NCI-H1417 (cell line): ENCODE measurements at places on chromosomes 12 and 14.

DNA sequence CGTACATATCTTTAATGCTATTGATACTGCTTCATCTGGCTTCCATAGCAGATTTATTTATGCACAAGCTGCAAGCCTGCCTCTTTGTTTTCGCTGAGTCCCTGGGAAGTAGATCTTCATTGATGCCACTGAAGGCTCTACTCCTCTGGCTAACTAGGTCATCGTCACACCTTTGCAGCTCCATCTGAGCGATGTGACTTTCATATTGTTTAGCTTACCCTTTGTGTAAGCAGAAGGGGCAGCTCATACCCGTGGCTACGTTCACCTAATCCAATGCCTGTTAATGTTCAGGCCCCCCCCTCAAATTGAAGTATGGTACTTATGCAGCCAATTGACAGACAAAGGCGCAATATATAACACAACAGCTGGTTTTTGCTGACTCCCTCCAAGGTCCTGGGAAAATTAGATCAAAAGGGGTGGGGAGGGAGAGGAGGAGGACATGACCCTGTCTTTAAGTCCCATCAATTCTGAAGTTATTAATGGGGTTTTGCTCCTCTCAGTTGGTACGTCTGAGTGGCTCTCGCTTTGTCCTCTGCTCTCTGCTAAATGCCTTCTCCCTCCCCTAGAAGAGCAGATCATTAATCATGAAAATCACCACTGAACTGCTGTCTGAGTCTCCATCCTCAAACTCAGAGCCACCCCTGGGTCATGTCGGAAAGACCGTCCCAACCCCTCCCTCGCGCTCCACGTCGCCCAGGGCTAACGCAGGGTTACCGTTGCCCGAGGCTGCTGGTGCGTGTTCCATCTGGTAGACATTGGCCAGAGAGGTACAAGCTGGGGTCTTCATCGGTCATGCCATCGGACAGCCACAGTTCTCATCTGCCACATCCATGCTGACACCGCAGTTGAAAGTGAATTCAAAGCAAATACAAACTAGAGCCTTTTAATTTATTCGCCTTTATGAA is 128.8 kb downstream of the ADGRD1 start:
- no peak for DNase-seq

DNA sequence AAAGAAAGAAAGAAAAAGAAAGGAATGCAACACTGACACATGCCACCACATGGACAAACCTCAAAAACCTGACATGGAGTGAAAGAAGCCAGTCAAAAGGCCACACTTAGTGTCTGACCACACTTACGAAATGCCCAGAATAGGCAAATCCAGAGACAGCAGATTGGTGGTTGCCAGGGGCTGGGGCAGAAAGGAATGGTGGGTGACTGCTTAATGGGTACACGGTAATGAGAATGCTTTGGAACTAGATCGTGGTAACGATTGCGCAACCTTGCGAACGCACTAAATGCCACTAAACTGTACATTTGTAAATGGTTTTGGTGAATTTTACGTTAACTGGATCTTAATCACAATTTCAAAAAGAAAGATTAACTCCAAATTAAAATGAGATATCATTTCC is 39.5 kb downstream of the SCARB1 start:
- no peak for DNase-seq

GRCh38 chr12:38282886-38283285 is 33.7 kb upstream of the ALG10B start:
- DNase-seq: no peak

DNA sequence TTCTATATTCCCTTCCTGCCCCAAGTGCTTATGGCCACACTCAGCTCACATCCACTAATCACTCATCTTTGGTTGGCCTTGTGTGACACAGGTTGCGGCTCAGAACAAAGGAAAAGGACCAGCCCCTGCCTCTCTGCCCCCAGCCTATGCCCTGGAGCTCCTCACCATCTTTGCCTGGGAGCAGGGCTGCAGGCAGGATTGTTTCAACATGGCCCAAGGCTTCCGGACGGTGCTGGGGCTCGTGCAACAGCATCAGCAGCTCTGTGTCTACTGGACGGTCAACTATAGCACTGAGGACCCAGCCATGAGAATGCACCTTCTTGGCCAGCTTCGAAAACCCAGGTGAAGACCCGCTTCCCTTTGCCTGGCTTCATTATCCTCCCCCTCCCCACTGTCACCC is 15.8 kb upstream of the OAS2 start:
- no peak for DNase-seq

DNA sequence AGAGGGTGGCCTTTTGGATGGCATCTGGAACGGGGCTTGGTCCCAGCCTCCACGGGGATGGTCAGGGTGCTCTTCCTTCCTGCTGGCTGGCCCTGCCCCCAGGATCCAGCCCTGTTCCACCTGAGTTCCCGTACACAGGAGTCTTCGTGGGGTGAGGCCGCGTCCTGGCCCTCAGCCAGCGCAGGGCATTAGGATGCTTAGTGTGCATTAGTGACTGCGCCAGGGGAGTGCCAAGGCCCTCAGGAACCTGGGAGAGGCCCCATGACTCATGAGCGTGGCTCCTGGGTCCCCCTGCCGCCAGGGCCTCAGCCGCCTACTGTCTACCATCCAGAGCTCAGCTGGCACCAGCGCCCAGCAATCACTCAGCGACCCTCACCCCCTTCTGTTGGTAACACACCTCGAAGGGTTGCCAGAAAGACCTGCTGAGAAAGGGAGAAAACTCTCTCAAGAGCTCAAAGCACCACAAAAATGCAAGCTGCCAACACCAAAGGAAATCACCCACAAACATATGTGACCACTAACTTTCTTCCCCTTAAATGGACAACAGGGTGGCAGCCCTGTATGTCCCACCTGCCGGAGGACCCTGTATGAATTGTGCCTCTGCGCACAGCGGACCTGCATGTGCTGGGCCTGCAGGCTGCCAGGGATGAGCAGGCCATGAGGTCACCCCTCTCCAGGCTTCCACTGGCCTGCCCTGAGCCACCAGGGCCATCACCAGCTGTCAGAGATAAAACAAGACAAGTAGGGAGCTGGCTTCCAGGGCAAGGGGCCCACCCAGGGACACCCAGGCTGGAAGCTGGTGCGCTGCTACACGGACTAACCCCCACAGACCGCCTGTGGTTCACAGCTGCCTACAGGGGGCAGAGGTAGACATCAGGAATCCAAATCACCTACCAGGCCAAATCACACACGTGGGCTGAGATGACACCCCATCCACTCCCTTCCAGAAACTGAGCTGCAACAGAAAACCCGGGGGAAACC is 28.7 kb downstream of the CCDC85C start:
- DNase-seq: peak; percentile 19

GRCh38 chr12:40745386-40745785 is 53.1 kb downstream of the CNTN1 start:
- DNase-seq: no peak

DNA sequence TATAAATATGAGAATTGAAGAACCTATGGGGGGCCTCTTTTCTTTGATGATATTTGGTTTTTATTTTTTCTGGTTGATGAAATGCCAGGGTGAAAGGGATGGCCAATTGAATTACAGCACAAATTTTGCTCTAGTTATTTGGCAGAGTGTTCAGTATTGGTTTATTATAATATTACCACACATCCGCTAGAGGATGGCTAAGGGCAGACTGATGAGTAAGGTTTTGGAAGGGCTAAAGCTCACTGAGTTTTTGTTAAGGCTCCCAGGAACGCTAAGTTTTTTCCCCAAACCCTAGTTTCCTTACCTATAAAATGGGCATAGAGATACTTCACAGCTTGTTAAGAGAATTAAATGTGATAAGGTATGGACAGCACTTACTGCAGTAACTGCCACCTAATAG is 34.3 kb upstream of the LRRC10 start:
- no peak for DNase-seq

GRCh38 chr12:12716151-12716792 is 896 bp upstream of the CDKN1B start:
- DNase-seq: peak; percentile 85
